ENCODE measurements at places on chromosomes 7 and 10.
A peak's percentile ranks its signal among the peaks of the same experiment; 100 is the strongest.

GRCh38 chr10:104274762-104275721 lies 6.1 kb downstream of the GSTO2 start:
- DNase-seq = peak; percentile 21

DNA sequence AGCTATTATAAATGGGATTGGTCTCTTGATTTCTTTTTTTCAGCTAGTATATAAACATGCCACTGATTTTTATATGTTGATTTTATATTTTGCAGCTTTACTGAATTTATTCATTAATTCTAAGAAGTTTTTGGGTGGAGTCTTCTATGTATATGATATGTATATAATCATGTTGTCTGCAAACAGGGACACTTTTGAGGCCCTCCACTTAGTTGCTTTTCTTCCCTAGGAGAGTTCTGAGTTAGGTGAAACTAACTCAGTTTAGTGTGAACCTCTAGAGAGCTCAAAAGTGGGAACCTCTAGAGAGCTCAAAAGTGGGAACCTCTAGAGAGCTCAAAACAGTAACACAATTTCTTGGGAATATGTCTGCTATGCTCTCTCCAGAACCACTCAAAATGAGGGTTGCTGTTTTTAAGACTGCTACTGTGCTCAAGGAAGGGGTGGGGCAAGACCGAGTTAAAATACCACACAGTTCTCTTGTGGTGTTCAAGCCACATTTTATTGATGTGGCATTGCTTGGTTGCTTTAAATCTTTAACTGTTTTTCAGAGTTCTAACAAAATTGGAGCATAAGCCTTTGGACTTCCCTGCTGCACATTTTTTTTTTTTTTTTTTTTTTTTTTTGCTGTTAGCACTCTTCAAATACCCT lies 13.2 kb downstream of the CCDC7 start:
- DNase-seq = no peak

DNA sequence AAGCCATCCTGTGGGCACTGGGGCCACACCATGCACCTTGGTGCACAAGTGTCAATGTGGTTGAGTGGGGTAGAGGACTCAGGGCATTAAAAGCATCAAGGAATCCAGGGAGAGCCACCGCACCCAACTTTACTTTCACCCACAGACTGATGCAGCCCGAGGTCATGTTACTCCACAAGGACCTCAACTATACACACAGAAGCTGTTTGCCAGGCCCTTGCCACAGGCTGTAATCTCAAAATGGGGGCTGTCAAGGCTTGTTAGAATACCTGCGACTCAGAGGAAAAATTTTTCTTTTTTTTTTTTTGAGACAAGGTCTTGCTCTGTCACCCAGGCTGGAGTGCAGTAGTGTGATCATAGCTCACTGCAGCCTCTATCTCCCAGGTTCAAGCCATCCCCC lies 26.5 kb upstream of the KCTD7 start:
- no peak for DNase-seq

- no peak for DNase-seq
Observed at GRCh38 chr7:121301446-121302213, 27.2 kb upstream of the WNT16 start.

DNA sequence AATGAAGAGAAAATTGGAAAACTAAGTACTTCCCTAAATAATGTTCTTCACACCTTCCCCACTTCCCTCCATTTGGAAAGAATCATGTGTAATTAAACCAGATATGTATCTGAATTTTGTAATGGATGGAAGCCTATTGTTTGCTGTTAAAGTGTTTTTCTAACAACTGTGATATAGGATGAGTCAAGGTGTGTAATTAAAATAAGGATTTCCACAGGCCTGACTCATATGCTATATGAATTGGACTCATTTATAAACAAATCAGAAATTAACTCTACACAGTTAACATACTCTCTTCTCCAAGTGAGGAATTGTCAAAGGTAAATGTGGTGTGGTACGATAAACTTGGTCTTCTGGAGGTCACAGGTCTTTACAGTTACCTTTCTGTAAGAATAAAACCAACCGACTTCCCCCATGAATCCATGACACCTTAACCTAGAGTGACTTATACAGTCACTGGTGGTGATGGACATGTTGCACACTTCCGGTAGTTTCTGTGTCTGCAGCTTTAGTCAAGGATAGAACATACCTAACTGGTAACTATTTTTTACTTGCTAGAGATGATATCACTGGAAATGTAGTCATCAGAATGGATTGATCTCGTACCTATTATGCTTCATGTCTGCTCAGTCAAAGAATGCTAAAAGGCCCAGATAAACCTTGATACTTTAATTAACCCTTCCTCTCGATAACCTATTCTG lies 12.8 kb downstream of the PNLIPRP3 start:
- no peak for DNase-seq

DNA sequence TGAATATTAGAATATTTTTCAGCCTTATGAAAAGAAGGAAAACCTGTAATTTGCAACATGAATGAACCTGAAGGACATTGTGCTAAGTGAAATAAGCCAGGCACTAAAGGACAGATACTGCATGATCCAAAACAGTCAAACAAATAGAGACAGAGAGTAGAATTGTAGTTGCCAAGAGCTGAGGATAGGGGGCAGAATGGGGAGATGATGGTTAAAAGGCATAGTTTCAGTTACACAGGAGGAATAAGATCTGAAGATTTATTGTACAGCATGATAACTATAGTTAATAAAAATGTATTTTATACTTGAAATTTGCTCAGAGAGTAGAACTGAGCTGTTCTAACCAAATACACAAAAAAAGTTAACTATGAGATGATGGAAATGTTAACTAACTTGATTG lies 149.0 kb upstream of the TMEM106B start:
- DNase-seq = no peak

- DNase-seq = no peak
Observed at GRCh38 chr10:65430979-65431378, 1494.9 kb upstream of the LRRTM3 start.

GRCh38 chr10:61612450-61612849 lies 50.3 kb upstream of the CABCOCO1 start:
- DNase-seq = no peak

- no peak for DNase-seq
Observed at GRCh38 chr10:115941361-115941771, 331.6 kb downstream of the GFRA1 start.

DNA sequence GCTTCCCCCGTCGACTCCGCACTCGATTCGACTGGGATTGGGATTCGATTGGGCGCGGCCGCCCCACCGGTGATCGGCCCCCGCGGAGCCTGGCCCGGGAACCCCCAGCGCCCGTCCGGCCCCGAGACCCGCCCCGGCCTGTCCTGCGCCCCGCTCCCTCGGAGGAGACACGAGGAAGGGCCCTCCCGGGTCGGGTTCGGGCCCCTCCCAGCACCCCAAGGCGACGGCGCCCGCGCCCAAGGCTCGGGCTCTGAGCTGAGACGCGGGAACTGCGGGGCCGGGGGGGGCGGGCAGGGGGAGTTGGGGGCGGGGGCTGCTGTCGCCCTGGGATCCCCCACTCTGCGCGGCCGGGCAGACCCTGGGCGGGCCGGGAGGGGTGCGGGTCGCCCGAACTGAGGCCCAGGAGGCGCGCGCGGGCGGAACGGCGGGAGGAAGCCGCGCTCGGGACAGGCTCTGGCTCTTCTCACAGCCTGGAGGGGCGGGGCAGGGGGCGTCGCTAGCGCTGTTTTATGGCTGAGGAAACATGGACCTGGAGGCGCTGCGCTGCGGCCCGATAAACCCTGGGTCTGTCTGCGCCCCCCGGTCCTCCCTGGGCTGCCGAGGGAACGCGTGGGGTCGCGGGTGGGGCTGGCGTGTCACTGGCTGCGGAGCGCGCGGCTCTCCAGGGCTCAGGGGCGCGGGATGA lies 1.7 kb upstream of the NKX6-2 start:
- DNase-seq = no peak

- no peak for DNase-seq
Observed at GRCh38 chr10:61855771-61856170, 45.7 kb upstream of the ARID5B start.

DNA sequence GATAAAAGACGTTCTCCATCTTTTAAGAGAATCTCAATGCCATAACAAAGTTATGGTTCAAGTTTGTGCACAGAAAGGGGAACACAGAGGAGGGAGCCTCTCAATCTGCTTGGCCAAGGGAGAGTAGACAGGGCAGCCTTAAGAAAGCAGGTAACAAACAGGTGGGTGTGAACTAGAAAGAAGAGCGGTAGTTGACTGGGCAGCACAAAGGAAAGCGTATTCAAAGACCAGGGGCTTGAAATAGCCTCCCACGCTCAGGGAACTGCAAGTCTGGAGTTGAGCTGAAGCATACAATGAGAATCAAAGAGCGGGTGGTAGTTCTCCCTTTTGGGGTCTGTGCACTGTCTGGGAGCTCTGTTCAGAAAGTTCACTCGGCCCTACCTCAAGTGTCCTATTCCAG lies 18.9 kb upstream of the MACC1 start:
- DNase-seq = no peak

DNA sequence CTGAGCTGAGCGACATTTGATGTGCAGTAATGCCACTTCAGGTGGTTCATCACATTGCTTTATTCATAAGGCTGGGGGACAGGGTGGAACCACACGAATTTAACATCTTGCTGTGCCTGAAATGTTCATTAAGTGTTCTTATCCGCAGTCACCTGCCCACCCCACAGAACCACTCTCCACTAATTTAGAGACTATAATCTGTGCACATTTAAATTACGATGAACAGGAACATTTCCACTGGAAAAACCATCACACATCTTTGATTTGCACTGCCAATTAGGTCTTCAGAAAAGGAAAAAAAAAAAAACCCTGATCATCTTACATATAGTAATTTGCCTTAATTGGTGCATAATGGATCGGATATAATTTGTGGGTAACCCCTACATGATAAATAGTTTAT lies 2.3 kb downstream of the CDCA7L start:
- no peak for DNase-seq
